ENCODE measurements at places on chromosomes 16 and 17.

GRCh38 chr16:69497876-69498596, 67.7 kb upstream of the NFAT5 start:
- H3K27me3 ChIP-seq: no peaks in the 10 kb centered on the region
- no peak overlapping the region for H3K4me3 ChIP-seq
- H3K4me1 ChIP-seq: no peaks in the 10 kb centered on the region
- no peaks in the 10 kb centered on the region for H3K36me3 ChIP-seq

- peak; percentile 6 for DNase-seq
- H3K27ac ChIP-seq: no peak overlapping the region
- H3K36me3 ChIP-seq: no peaks in the 10 kb centered on the region
- no peaks in the 10 kb centered on the region for H3K4me1 ChIP-seq
- H3K27me3 ChIP-seq: no peaks in the 10 kb centered on the region
Measured at GRCh38 chr17:11950771-11951519, 46.3 kb downstream of the ZNF18 start.

DNA sequence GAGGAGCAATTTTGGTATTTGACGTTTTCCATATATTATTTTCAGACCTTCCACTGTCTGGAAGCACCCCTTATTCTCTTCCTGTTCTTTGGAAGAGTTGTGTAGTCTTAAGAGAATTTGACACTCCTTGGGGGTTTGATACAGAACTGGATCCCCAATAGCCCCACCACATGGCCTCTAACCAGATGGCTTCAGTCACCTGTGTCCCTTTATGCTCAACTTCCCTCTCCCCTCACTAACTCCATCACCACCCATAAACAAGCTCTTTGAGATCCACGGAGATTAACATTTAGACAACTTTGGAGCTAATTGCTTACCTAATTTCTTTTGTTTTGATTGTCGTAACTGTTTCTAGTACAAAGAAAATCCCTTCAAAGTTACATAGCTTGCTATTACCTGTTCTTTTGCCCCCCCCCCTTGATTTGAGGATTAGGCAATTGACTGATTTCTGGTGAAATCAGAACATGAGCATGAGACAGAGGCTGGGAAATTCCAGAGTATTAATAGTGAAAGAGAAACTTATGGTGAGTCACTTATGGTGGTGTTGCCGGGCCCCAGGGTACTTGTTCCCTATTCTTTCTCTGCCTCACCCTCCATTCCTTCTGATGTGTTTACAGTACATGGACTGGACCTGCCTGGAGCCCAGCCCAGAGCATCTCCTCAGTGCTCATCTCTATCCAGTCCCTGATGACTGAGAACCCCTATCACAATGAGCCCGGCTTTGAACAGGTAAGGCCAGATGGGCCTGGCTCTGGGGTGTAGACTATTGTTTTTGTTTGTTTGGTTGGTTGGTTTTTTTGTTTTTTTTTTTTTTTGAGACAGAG, 7.5 kb downstream of the UBE2Z start:
- peaks cover 10% of the 10 kb centered on the region for H3K4me1 ChIP-seq
- no peaks in the 10 kb centered on the region for H3K27me3 ChIP-seq
- peak; percentile 84 for DNase-seq
- H3K27ac ChIP-seq: peak overlapping the region; percentile 83
- peaks cover 10% of the 10 kb centered on the region for H3K36me3 ChIP-seq

- no peaks in the 10 kb centered on the region for H3K4me1 ChIP-seq
- H3K36me3 ChIP-seq: no peaks in the 10 kb centered on the region
- H3K27ac ChIP-seq: no peak overlapping the region
- DNase-seq: no peak
Measured at GRCh38 chr16:66206363-66206762, 160.1 kb upstream of the CDH5 start.

GRCh38 chr17:16255481-16255921, 38.5 kb downstream of the PIGL start:
- peak overlapping the region; percentile 24 for H3K27ac ChIP-seq
- peaks cover 5% of the 10 kb centered on the region for H3K4me1 ChIP-seq
- peak overlapping the region; percentile 0 for H3K4me3 ChIP-seq
- H3K27me3 ChIP-seq: no peaks in the 10 kb centered on the region
- DNase-seq: peak; percentile 58
- H3K36me3 ChIP-seq: no peaks in the 10 kb centered on the region

DNA sequence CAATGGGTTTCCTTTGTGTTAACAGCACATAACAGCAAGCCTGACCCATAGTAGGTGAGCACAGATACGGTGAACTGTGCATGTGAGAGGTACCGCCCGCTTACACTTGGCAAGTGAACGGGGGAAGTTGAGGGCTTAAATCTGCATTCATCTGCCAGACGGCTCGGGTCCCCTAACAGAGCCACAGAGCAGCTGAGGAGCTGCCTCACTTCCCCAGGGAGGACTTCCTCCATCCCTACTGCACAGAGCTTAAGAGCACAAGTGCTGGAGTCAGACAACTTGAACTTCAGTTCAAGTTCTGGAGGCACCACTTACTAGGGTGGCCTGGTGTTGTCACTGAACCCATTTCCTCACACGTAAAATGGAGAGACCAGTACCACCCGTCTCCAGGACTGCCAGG, 13.4 kb downstream of the RAB5C start:
- peaks cover 14% of the 10 kb centered on the region for H3K4me1 ChIP-seq
- H3K27me3 ChIP-seq: no peaks in the 10 kb centered on the region
- no peak overlapping the region for H3K27ac ChIP-seq
- no peak for DNase-seq

GRCh38 chr16:15976225-15976812, 26.9 kb downstream of the ABCC1 start:
- no peak overlapping the region for H3K4me3 ChIP-seq
- no peak for DNase-seq
- no peaks in the 10 kb centered on the region for H3K36me3 ChIP-seq
- H3K4me1 ChIP-seq: peaks cover 16% of the 10 kb centered on the region
- H3K27ac ChIP-seq: peak overlapping the region; percentile 94

GRCh38 chr16:12020009-12020408, 43.5 kb downstream of the SNX29 start:
- no peaks in the 10 kb centered on the region for H3K27me3 ChIP-seq
- no peak for DNase-seq
- H3K27ac ChIP-seq: no peak overlapping the region
- no peak overlapping the region for H3K4me3 ChIP-seq
- peaks cover 5% of the 10 kb centered on the region for H3K4me1 ChIP-seq

DNA sequence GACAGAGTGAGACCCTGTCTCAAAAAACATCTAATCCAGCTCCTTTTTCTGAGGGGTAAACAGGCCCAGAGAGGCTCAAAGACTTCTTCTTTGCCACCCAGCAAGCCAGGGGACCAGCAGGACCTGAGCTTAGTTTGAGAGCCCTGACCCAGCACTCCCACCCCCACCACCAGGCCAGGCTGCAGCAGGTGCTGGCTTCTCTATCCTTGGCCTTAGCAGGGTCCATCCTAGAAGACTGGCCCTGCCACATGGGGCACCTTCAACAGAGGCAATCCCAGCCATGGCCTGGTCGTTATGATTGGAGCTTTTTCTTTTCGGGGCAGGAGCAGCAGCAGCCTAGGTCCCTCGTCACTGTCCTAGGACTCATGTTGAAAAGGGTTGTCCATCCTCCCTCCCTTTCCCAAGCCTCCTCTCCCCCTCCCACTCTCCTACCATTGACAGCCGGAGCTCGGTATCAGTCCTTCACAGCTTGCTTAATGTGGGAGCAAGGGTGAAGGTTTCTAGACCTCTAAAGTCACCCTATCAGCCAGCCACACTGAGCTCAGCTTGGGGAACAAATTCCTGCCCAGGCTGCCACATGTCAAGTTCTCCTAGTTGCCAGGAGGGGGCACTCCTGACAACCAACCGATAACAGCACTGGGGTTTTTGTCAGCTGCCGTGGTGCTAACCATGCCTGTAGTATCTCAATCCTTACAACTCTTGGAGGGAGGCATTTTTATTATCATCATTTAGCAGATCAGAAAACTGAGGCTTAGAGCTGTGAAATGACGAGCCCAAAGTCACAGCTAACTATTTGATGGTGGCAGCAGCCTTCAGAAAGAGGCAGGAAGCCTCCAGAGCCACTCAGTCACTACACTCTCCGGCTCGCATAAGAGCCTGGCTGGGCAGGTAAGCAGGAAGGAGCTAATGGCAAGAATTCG, 11.2 kb downstream of the MRPL27 start:
- no peaks in the 10 kb centered on the region for H3K4me1 ChIP-seq
- H3K36me3 ChIP-seq: peaks cover 7% of the 10 kb centered on the region
- H3K27me3 ChIP-seq: no peaks in the 10 kb centered on the region
- no peak overlapping the region for H3K4me3 ChIP-seq

DNA sequence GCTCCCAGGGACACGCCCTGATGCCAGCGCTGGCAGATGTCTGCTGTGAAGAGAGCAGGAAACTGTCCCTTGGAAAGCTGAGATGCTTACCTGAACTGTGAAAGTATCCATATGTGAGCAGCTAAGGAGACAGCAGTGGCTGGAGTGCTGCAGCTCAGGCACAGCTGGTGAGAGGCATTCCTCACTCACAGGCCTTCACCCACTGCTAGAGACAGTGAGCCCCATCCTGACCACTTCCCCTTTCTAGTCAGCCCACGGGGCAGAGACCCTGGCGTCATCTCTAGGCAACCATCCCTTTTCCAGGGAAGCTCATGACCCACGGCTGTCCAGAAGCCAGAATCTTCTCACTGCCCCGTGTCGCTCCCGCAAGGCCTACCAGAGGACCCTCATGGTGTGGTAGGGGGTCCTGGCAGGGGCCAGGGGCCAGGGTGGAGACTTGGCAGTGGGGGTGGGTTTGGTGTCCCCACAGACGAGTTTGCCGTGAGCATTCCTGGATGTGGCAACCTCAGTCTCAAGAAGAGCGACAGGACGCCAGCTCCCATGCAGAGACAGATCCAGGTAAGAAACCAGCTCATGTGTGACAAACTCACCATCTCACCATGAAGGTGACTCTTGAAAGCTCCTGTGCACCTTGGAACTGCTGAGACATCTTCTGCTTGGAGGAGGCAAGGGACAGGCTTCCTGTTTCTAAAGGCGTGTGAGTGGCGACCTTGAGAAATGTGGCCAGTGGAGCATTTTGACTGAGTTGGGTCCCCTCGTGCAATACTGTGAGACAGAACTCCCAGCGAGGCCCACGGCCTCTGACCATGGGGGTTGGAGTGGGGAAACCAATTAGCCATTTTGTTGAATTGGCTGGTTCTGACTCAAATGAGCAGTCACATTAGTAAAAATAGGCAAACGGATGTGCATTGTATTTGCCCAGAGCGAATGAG, at the start of gene SCIMP:
Gene SCIMP, minus strand, starts transcription at position 216 of the 932 bp plus-strand sequence. Its CDS starts 105 bp downstream, at position 111.
- no peaks in the 10 kb centered on the region for H3K4me1 ChIP-seq
- DNase-seq: no peak
- H3K27me3 ChIP-seq: no peaks in the 10 kb centered on the region
- H3K27ac ChIP-seq: no peak within 1 kb of the TSS
- H3K4me3 ChIP-seq: no peak within 1 kb of the TSS

DNA sequence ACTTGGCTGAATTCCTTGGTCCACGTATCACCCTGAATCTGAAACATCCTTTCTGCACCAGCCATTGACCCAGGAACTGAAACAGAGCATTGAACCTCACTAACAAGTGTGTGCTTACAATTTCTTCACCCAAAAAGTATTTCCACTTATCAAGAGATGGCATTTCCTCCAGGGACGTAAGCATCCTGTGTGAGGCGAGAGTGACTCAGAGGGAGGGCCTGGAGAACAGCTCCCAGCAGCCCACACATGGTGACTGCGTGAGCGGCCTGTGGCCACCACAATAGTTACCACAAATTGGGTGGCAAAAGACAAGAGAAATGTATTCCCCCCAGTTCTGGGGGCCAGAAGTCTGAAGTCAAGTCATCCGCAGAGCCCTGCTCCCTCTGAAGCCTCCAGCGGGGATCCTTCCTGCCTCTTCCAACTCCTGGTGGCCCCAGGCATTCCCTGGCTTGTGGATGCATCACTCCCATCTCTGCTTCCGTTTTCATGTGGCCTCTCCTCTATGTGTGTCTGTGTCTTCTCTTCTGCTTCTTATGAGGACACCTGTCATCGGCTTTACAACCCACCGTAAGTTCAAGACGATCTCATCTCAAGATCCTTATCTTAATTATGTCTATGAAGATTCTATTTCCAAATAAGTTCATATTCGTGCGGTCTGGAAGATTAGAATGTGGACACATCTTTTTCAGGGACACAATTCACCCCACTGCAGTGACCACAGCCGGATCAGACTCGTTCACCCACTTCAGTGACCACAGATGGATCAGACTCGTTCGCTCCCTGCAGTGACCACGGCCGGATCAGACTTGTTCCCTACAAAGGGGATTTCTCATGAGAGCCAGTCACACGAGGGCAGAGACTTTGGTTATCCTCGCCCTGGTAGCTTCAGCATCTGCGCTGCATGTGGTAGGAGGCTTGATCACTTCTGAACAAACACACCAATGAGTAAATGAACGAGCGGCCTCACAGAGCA, 122.6 kb upstream of the FOXF1 start:
- H3K27me3 ChIP-seq: no peaks in the 10 kb centered on the region
- peaks cover 29% of the 10 kb centered on the region for H3K4me1 ChIP-seq
- no peaks in the 10 kb centered on the region for H3K36me3 ChIP-seq

GRCh38 chr16:50835358-50836060, 93.6 kb downstream of the CYLD start:
- H3K4me1 ChIP-seq: no peaks in the 10 kb centered on the region
- peaks cover 4% of the 10 kb centered on the region for H3K27me3 ChIP-seq
- no peak for DNase-seq
- no peaks in the 10 kb centered on the region for H3K36me3 ChIP-seq
- no peak overlapping the region for H3K4me3 ChIP-seq
- H3K27ac ChIP-seq: no peak overlapping the region

- H3K36me3 ChIP-seq: no peaks in the 10 kb centered on the region
- no peaks in the 10 kb centered on the region for H3K27me3 ChIP-seq
- peak; percentile 81 for DNase-seq
- no peak overlapping the region for H3K4me3 ChIP-seq
Measured at GRCh38 chr17:46072998-46073397, 73.9 kb downstream of the STH start.

- H3K4me1 ChIP-seq: no peaks in the 10 kb centered on the region
- H3K36me3 ChIP-seq: no peaks in the 10 kb centered on the region
- DNase-seq: no peak
- no peaks in the 10 kb centered on the region for H3K27me3 ChIP-seq
- no peak overlapping the region for H3K27ac ChIP-seq
Measured at GRCh38 chr16:87141402-87141801, 175.8 kb downstream of the C16orf95 start.

GRCh38 chr16:86791287-86792035, 213.1 kb downstream of the FOXL1 start:
- H3K4me3 ChIP-seq: no peak overlapping the region
- no peaks in the 10 kb centered on the region for H3K36me3 ChIP-seq
- H3K4me1 ChIP-seq: no peaks in the 10 kb centered on the region
- DNase-seq: no peak
- no peak overlapping the region for H3K27ac ChIP-seq

GRCh38 chr17:6104956-6105648, 34.9 kb downstream of the WSCD1 start:
- H3K4me1 ChIP-seq: no peaks in the 10 kb centered on the region
- H3K27ac ChIP-seq: no peak overlapping the region
- DNase-seq: no peak
- no peaks in the 10 kb centered on the region for H3K36me3 ChIP-seq

DNA sequence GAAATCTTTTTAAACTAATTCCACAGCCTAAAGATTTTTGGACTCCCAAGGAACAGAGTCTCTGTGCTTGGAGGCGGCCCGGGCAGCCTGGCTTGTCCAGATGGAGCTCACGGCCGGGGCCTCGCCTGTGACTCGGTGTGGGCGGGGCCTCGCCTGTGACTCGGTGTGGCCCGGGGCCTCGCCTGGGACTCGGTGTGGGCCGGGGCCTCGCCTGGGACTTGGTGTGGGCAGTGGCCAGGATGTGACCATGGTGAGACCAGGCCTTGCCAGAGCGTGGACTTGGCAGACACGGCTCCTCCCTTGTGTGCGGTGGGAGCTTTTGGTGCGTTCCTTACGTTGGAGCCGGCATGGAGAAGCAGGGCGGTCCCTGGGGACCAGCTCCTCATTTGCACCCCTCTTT, 92.3 kb downstream of the METRNL start:
- DNase-seq: no peak
- H3K27ac ChIP-seq: no peak overlapping the region
- H3K36me3 ChIP-seq: no peaks in the 10 kb centered on the region
- H3K27me3 ChIP-seq: no peaks in the 10 kb centered on the region
- H3K4me3 ChIP-seq: no peak overlapping the region

Data from fibroblast of lung (primary cell).